Activated T-cell treated with anti-CD3 and anti-CD28 coated beads, Interleukin-2, amount 50 U/mL, for 48 hours (primary cell): ENCODE measurements at places on chromosomes 2 and 18.

DNA sequence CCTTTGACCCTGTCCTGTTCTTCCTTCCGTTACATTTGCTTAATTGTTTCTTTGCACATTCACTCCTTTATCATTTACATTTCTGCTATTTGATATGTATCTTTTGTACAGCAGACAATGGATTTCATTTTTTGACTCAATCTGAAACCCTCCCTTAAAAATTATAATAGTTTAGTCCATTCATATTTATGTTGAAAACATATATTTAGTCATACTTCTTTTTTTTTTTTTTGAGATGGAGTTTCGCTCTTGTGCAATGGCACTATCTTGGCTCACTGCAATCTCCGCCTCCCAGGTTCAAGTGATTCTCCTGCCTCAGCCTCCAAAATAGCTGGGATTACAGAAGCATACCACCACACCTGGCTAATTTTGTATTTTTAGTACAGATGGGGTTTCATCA, 95.3 kb upstream of the TGFA start:
- no peak for DNase-seq

DNA sequence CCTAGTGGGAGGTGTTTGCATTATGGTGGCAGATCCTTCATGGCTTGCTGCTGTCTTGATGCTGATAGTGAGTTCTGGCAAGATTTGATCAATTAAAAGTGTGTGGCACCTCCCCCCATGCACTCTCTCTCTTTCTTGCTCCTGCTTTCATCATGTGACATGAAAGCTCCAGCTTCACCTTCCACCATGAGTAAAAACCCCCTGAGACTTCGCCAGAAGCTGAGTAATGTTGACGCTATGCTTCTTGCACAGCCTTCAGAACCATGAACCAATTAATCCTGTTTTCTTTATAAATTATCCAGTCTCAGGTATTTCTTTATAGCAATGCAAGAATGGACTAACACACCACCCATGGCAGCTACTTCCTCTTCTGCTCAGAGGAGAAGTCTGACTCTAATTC, 2181.4 kb upstream of the PIK3C3 start:
- DNase-seq: no peak

- no peak for DNase-seq
Measured at GRCh38 chr2:172425336-172425735, 2.0 kb upstream of the ITGA6 start.

DNA sequence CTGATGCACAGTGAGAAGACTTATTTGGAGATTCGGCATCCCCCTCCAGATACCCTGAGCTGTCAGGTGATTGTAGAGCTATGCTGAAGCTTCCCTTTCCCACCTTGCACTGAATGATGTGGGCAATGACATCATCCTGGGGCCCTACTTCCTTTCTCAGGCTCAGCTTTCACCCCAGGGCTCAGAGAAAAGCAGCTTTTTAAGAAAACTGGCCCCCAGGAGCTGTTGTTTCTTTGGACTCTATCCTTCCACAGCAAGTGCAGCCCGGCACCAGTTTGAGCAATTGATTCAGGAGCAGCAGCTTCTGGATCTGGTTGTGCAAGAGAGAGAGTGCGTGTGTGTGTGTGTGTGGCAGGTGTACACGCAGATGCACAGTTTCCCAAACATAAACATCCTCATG, 251.3 kb downstream of the ANAPC1 start:
- DNase-seq: peak; percentile 49

- no peak for DNase-seq
Measured at GRCh38 chr18:9771977-9772660, 64.0 kb downstream of the RAB31 start.

- DNase-seq: no peak
Measured at GRCh38 chr2:239962890-239963591, 62.1 kb downstream of the NDUFA10 start.

DNA sequence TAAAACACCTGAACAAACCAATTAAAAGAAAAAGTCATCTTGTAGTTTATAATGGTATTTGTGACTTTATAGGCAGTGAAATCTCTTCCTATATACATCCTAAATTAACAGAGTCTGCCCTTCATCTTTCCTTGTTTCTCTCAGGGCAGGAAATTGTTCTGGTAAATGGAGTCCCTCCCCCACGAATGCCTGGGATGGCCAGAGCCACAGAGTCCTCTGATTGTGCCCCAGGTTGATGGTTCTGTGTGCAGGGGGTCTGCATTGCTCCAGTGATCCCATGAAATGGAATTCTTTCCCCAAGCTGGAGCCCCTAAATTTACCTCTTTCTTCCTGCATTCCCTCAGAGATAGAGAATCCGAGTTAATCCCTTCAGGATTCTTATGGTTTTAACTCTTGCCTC, 155.5 kb downstream of the MTX2 start:
- no peak for DNase-seq
